ENCODE measurements at places on chromosomes 3 and 15.
A peak's percentile ranks its signal among the peaks of the same experiment; 100 is the strongest.

DNA sequence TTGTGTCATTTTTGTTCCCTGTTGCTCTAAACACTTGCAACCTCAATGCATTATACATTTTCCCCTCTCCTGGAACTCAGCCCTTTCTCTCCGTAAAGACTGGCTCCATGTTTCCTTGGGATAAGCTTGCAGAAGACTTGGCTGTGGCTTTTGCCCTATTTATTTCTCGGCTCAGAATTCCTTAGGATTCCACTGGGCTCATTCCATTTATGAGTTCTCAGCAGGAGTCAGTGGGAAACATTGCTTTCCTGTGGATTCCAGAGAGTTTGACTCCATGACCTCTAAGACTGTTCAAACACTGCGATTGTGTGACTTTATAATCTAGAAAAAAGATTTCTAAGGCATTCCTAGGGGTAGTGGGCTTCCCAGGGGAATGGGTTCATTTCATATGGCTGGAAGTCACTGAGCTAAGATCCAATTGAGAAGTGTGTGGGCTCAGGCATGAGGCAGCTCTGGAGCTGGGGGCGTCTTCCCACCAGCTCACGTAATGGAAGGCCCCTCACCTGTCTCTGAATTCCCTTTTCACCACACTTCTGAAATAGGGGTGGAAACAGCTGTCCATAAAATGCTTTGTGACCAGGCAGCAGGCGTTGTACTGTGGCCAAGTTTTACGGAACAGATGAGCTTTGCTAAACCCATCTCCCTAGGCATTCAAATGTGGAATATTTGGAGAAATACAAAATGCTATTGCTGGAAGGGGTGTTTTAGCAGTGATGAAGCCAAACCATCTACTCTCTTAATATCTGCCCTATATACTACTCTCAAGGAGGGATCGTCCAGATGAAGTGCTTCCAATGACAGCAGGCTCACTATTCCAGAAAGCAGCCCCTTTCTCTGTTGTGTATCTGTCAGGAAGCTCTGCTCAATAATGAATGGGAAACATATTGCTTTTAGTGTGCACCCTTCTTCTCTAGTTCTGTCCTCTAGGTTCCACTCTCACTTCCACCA, 91.8 kb upstream of the BCL6 start:
- no peak for DNase-seq

DNA sequence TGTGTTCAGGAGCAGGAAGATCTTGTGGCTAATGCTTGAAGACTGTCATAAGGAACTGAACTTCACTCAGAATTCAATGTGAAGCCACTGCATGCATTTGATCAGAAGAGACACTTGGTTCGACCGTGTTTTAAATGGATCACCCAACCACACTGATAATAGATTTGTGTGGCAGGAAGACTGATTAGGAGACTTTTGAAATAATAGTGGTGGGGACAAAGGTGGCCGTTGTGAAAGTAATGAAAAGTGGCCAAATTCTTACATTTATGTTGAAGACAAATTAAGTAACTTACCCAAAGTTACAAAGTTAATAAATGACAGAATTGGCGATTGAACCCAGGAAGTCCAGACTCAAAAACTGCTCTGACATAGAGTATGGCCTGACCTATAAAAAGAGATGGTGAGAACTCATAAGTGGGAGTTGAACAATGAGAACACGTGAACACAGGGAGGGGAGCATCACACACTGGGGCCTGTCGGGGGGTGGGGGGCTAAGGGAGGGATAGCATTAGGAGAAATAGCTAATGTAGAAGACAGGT, 286.9 kb upstream of the DNAJC19 start:
- no peak for DNase-seq

DNA sequence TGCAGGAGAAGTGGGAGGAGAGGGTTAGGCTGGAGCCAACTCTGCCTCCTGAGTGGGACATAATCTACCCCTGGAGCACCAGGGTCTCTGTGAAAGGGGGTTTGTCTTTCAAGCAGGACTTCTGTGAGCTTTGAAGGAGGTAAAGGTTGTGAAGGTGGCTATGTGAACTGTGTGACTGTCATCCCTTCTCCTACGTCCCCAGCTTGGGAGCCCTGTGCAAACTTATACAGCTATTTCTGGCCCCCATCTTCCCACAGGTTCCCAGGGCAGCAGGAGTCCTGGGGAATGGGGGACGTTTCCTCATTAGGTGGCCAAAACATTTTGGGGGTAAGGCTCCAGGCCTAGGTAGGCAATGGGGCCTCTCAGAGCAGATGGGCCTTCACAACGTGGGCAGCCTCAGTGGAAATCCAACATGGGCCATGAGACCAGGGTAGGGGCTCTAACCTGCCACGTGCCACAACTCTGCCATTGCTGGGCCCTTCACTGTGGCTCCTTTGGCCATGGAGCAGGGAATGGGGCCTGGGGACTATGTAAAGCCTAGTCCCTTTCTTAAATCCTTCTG, 3.5 kb downstream of the VIPR1 start:
- no peak for DNase-seq

DNA sequence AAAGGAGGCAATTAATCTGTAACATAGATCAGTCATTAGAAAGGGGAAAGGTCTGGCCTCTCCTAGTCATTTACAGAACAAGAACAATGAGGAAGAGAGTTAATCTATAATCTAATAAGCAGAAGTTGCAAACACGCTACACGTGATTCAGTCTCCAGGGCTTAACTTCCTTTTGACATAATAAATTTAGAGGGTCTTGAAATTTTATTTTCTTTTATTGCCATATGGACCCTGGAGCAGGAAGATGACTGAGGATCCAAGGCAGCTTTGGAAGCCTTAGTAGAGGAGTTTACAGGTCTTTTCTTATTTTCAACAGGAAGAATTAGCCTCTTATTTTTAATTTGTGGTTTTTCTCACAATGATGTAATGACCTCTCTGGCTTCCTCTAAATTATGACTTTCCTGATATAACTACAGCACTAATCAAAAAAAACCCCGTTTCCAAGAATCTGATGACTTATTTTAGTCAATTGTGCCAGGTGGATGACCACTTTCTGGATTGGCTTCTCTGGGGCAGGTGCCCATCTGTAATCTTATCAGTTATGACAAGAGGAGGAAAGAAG, 32.2 kb downstream of the ADGRG7 start:
- DNase-seq, result no peak

- DNase-seq, result no peak
These were observed 516.1 kb upstream of the GOLIM4 start for GRCh38 chr3:168611826-168612225.

- DNase-seq, result no peak
These were observed 21.4 kb downstream of the CHDH start for GRCh38 chr3:53824795-53825194.

DNA sequence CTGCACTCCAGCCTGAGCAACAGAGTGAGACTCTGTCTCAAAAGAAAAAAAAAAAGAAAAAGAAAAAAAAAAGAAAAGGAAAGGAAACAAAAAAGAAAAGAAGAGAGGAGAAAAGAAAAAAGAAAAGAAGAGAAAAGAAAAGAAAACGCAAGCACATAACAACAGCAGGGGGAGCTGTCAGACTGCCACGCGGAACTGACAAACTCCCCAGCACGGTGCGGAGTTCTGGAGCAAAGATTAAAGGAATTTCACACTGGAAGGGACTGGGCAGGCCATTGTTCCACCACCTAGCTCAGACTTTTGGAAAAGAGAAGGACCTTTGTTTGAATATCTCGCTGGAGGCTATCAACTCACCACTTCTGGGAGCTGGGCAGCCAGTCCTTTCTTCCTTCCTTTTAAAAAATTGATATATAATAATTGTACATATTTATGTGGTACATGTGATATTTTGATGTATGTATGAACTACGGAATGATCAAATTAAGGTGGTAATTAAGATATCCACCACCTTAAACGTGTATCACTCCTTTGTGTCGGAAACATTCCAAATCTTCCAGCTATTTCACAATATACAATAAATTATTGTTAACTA, 40.5 kb downstream of the DPPA2 start:
- no peak for DNase-seq

GRCh38 chr15:67945951-67946700, 106.3 kb upstream of the RNU6-1 start:
- no peak for DNase-seq

DNA sequence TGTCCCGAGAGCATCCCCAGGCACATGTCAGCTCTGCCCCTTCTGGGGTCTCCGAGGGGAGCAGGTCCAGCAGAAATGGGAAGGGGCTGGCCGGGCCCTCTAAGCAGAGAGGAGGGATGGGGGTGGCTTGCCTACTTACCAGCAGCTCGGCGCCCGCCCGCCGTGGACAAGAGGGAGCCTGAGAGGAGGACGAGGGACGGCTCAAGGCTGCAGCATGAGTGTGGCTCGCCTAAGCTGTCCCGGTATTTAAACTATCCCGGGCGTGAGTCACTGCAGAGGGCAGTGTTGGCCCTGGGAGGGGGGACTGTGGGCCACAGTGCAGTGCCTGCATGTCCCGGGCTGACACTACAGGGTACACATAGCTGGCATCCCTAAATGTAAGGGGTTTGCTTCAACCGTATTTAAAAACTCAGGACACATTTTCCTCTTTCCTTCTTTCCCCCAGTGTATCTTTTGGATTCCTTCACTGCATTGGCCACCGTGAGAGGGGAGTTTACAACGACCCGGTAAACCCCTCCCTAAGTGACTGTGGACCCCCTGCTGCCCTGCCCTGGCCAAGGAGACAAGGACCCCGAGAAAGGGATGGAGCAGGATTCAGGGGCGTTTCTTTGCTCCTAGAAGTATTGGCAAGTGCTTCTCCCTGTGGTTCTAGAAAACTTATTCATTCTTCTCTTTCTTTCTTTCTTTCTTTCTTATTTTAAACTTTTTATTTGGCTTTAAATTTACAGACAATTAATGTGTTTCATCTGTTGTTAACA, at the start of gene LRRC15:
TSS of gene LRRC15 (minus strand) at position 222 of the 758 bp plus-strand sequence. CDS start 8,700 bp downstream, outside the sequence.
- DNase-seq, result no peak

DNA sequence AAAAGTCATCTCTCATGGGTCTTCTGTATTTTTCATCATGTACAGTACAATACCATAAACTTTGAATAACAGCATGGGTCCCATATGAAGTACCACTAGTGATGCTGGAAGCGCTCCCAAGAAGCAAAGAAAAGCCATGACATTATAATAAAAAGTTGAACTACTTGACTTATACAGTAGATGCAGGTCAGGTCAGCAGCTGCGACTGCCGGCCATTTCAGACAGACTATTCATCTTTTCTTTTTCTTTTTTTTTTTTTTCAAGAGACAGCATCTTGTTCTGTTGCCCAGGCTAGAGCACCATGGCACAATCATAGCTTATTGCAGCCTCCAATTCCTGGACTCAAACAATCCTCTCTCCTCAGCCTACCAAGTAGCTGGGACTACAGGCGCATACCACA, 10.2 kb downstream of the RAF1 start:
- DNase-seq, result no peak

DNA sequence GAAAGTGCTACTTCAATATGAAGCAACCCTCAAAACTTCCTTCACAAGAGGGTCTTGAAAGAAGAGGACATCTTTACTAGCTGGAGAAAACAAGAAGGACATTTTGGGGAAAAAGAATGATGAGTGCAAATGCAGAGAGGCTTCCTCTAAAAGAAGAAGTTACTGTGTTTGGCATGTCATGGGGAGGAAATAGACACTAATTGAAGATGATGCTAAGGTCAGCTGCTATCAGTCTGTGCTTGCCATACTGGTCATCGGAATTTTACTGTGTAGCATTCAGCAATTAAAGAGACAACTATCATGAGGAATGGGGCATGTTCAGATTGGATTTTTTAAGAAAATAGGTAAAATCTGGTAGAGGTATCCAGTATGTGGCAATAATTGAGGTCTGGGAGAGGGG, 60.0 kb downstream of the THRB start:
- no peak for DNase-seq

- no peak for DNase-seq
These were observed 184.7 kb downstream of the LRRC3B start for GRCh38 chr3:26807272-26807671.

GRCh38 chr3:109853077-109853731, 515.9 kb upstream of the DPPA4 start:
- DNase-seq, result no peak

- DNase-seq, result peak; percentile 50
These were observed 53.7 kb downstream of the PIK3CB start for GRCh38 chr3:138781012-138781470.

GRCh38 chr3:48222616-48223513, at the start of gene CAMP:
CAMP (plus strand) TSS chr3:48223495; CDS start chr3:48223512, 17 bp downstream.
- DNase-seq, result no peak

- DNase-seq, result no peak
These were observed 44.8 kb upstream of the TLE3 start for GRCh38 chr15:70142322-70143191.

- DNase-seq, result no peak
These were observed 123.3 kb downstream of the MOBP start for GRCh38 chr3:39590806-39591205.

- DNase-seq, result peak; percentile 7
These were observed 433.8 kb upstream of the SUCLG2 start for GRCh38 chr3:68088216-68088615.

GRCh38 chr3:190499122-190499521, 14.8 kb upstream of the IL1RAP start:
- DNase-seq, result no peak

DNA sequence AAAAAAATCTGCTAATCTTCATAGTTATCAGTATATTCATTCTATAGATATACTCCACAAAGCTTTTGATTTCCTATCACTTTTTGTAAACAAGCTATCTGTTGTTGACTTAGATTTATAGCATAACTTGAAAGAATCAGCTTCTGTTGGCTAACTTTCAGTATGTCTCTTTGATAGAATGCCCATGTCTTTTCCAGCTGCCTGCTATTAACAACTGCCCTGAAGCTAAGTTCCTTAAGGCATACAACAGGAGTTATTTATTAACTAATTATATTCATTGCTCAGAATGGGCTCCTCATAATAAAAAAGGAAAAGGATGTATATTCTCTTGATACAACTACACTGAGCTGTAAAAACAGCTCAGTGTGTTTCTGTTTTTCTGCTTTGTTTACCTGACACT, 293.9 kb downstream of the TUSC7 start:
- no peak for DNase-seq

- no peak for DNase-seq
These were observed 892 bp downstream of the NMD3 start for GRCh38 chr3:161221806-161222600.

GRCh38 chr15:59738676-59739075, 49.6 kb upstream of the BNIP2 start:
- DNase-seq, result no peak

DNA sequence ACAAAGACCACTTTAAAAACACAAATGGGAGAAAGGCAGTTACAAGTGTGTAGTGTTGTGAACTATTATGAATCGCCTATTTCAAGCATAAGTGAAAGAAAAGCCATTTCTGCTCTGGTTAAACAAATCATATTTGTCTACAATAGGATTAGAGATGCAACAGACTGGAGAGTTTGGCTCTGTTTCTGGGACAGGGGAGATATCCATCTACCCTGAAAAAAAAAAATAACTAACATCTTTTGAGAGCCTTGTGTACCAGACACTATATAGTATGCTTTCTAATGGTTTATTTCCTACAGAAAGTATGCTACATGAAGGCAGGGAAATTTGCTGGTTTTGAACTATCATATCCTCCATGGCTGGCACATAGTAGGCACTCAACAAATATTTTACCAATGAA, 106.7 kb upstream of the FHIT start:
- DNase-seq, result no peak

- DNase-seq, result no peak
These were observed 7.8 kb upstream of the PSMD2 start for GRCh38 chr3:184291044-184291737.
